ENCODE measurements at places on chromosomes 12 and 14. TPM values are rescaled to one million over a fixed set of nuclear protein-coding genes. Genes with fewer than 3 reads are reported as not detected.

DNA sequence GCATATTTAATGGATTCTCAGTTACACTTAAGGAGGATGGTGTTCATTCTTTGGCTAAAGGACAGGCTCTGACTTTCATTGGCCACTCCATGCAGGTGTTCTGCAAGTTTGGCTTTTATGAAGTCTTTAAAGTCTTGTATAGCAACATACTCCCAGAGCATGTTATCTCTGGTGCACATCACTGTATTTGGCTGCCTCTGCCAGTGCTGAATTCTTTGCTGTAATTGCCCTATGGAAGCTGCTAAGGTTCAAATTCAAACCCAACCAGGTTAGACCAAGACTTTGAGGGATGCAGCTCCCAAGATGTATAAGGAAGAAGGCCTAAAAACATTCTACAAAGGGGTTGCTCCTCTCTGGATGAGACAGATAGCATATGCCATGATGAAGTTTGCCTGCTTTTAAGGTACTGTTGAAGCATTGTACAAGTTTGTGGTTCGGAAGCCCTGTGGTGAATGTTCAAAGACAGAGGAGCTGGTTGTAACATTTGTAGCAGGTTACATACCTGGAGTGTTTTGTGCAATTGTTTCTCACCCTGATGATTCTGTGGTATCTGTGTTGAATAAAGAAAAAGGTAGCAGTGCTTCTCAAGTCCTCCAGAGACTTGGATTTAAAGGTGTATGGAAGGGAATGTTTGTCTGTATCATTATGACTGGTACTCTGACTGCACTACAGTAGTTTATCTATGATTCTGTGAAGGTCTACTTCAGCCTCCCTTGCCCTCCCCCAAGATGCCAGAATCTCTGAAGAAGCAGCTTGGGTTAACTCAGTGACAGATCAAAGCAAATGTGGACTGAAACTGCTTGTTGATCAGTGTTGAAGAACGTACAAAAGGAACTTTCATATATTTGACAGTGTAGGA, 19.4 kb downstream of the TMEM116 start:
- H3K36me3 ChIP-seq, result peaks cover 3% of the 10 kb centered on the region
- H3K27me3 ChIP-seq, result no peaks in the 10 kb centered on the region
- DNase-seq, result no peak
- peaks cover 49% of the 10 kb centered on the region for H3K4me1 ChIP-seq

- DNase-seq, result no peak
- H3K27ac ChIP-seq, result no peak overlapping the region
- H3K27me3 ChIP-seq, result peaks cover 11% of the 10 kb centered on the region
- H3K36me3 ChIP-seq, result peaks cover 2% of the 10 kb centered on the region
These were observed 32.7 kb upstream of the PELI2 start for GRCh38 chr14:56085471-56085870.

DNA sequence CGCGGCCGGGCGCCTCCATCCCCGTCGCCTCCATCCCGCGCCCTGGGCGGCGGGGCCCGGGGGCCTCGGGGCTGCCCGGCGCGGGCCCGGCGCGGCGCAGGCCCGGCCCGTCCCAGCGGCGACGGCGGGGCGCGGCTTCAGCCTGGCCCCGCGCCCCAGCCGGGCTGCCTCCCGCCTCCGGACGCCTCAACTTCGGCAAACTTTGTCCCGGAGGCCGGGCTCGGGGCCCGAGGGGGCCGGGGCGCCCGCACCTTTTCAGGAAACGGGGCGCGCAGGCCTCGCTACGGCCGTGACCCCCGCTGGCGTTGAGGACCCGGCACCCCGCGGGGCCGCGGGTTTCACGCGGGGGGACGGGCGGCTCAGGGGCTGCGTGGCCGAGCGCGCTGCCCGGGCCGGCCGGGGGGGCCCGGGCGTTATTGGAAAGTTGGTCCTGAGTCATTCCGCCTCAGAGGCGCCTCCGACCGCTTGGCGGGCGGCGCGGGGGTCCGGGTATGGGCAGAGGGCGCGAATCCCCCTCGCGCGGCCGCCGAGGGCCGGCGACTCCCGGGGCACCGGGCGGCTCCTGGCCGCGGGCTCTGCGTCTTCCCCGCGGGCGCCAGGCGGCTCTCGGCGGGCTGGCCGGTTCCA, 575 bp downstream of the TRAF3 start:
- peak overlapping the region; percentile 96 for H3K4me3 ChIP-seq
- H3K4me1 ChIP-seq, result peaks cover 42% of the 10 kb centered on the region
- H3K36me3 ChIP-seq, result peaks cover 4% of the 10 kb centered on the region

RPS6KA5 gene
- 35.4 TPM for total RNA-seq
